ENCODE measurements at places on chromosomes 4 and X.

GRCh38 chr4:173051716-173052115, 116.9 kb upstream of the GALNT7 start:
- no peak for DNase-seq

DNA sequence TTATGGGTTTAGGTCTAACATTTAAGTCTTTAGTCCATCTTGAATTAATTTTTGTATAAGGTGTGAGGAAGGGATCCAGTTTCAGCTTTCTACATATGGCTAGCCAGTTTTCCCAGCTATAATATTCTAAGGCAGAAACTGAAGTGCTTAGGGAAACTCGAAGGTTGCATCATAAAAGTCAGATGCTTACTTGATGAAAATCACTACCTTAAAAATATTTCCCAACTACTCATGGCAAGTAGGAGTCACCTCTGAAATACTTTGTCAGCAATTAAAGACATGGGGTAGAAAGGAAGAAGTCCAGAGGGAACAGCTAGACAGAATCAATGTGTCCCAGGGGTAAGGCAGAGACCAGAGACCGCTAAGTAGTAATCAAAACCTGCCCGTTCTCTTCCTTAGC, 6.3 kb upstream of the AP1S2 start:
- no peak for DNase-seq

- DNase-seq = no peak
These were observed 303.5 kb upstream of the ARSJ start for GRCh38 chr4:114282937-114283336.

- DNase-seq = no peak
These were observed 8.9 kb downstream of the MID2 start for GRCh38 chrX:107834275-107835201.

DNA sequence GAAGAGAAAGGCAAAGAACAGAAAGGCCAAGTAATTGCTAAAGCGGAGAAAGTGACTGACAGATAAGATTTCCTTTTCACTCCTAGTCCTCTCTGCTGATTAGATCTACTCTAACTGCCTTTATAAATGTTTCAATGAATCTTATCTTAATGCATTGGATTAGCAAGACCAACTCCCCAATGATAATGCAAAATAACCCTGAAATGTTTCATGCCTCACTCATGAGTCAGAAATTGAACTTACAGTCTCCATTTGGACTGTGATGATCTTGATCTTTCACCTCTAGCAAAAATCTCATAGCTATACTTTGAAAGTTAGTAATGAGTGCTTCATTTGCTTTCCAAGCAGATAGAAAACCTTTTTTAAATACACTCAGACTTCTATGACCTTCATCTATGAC, 26.5 kb downstream of the SLC10A7 start:
- no peak for DNase-seq

- no peak for DNase-seq
These were observed 15.6 kb downstream of the ENOX2 start for GRCh38 chrX:130887376-130887775.

DNA sequence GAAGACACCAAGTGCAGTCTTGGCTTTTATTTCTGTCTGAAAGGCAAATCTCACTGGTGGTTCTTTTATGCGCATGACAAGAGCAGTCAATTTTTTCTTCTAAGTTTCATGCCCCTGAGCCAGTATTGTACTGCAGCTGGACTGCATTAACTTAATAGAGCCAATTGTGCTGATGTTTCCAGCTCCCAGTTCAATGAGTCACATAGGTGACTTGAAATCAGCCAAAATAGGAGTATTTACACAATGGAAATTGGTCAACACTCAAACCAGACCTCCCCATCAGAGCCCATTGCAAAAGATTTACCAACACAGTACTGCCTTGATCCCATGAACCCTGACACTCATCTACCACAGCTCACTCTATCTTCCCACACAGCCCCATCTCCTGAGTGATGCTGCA, 100.3 kb upstream of the GUCY1A1 start:
- DNase-seq = no peak

- no peak for DNase-seq
These were observed 1879.4 kb upstream of the TENM3 start for GRCh38 chr4:180363815-180364214.

DNA sequence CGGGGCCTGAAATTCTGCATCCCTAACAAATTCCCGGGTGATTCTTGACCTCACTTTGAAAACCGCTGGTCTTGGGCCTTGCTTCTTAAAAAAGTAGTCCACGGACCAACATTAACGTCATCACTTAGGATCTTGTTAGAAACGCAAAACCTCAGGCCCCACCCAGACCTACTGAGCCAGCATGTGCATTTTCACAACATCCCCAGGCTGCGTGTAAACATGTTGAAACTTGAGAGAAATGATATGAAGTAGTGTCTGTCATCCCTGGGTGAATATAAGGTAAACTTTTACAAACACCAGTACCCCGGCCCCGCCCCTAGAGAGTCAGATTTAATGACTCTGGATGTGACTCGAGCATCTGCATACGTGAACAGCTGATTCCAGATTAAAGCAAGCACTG, 33.7 kb downstream of the SORBS2 start:
- peak; percentile 29 for DNase-seq

- no peak for DNase-seq
These were observed 55.6 kb downstream of the N4BP2 start for GRCh38 chr4:40112027-40112792.

- DNase-seq = peak; percentile 46
These were observed 27.2 kb downstream of the PALLD start for GRCh38 chr4:168524006-168524405.

DNA sequence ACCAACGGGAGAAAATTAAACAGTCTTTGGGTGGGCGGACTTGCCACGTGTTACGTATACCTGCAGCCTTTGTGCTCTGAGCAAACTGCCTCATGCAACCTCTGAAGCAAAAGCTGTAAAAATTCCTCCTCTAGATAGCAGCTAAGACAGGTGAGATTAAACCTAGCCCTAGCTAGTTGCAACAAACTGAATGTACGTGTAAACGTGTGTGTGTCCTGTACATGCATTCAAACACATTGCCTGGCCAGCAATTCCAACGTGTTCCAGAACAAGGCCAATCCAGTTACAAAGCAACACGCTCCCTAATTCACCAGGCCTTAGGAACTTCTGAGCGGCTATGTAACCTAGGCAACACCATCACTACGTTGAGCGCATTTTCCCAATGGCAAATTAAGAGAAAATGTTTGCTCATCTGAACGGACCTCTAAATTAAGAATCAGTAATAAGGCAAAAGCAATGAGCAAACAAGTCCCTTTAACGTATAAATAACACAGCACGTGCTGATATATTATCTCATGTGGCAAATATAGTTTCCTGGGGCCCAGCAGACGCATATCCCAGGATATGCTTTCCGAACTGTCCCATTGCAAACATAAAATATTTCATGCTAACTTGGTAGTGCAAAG, 792 bp downstream of the PPID start:
- peak; percentile 44 for DNase-seq

GRCh38 chrX:132491191-132491590, 2.4 kb upstream of the MBNL3 start:
- DNase-seq = peak; percentile 70

GRCh38 chr4:40976343-40976742, 226.6 kb downstream of the NSUN7 start:
- peak; percentile 47 for DNase-seq

DNA sequence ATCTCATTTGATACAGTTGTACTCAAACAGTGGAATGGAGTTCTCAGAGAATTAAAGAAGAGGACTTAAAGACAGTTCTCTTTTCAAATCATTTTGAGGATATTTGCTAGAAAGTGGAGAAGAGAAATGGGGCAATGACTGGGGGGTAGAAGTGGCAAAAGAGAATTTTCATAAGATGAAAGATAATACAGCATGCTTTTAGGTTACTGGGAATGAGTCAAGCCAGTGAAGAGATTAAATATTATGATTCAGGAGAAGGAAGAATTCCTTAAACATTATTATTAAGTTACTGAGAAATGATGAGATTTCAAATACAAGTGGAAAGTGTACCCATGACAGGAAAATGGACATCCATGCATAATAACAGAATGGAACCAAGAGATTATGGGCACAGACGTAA, 219.0 kb upstream of the DKK2 start:
- DNase-seq = no peak

GRCh38 chr4:5615496-5616075, 92.8 kb downstream of the EVC2 start:
- DNase-seq = peak; percentile 9

- no peak for DNase-seq
These were observed 46.9 kb upstream of the VEGFC start for GRCh38 chr4:176839656-176840055.

DNA sequence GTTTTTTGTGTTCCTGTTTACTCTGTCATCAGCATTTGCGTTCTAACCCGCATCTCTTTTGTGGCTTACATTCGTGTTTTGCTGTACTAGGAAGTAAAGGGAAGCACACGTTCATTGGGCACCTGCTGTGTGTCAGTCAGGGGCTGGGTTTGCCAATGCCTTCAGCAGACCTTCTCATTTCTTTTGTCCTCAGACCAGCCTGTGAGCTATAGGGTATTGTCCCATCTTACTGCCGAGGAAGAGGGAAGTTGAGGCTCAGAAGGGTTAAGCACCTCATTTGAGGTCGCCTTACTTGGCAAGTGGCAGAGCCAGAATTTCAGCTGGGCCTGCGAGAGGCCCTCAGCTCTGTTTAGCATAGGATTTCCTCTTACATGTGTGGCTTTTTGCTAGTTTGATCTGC, 8.7 kb downstream of the TBC1D14 start:
- no peak for DNase-seq

DNA sequence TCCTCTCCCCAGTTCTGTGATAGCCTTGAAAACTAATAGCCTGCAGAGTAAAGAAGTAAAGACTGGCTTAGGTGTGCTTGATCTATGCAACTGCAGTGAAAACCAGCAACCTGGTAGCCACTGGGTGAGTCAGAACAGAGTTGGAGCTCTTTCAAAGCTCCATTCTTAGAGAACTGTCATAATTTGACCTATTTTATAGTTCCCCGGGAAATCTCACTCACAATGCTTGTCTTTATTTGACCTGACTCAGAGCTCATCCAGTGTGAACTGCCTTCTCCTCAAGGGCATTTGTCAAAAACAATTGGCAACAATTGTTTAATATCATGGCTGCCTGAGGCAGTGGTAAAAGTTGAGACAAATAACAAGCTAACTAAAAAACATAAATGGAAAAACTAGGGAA, 213.0 kb upstream of the NHS start:
- no peak for DNase-seq

All from SW480 (cell line).